Caki2 (cell line): ENCODE measurements at places on chromosomes 1 and 21.

DNA sequence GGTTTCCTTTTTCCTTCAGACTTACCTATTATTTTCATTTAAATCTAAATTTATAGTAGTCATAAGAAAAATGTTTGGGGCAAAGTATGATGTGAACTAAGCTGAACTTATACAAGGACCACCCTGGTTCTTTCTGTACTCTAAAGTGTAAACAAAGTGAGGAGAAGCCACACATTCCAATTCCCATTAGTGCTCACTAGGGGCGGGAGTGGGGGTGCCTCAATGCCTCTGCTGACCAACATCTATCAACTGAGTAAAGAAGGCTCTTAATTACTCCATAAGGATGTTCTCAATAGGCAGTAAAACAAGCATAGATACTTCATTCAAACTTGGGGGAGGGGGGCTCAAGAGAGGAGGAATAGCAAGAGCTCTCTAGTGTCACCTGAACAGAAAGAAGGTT is 151.7 kb downstream of the CDC42BPA start:
- DNase-seq: no peak

DNA sequence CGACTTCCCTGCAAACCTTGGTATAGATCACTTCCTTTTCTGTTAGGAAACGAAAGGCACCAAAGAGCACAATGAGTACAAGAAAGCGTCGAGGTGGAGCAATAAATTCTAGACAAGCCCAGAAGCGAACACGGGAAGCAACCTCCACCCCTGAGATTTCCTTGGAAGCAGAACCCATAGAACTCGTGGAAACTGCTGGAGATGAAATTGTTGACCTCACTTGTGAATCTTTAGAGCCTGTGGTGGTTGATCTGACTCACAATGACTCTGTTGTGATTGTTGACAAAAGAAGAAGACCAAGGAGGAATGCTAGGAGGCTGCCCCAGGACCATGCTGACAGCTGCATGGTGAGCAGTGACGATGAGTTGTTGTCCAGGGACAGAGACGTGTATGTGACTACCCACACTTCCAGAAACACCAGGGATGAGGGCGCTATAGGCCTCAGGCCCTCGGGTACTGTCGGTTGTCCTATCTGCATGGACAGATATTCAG is 18.5 kb downstream of the FAM89A start:
- DNase-seq: no peak

DNA sequence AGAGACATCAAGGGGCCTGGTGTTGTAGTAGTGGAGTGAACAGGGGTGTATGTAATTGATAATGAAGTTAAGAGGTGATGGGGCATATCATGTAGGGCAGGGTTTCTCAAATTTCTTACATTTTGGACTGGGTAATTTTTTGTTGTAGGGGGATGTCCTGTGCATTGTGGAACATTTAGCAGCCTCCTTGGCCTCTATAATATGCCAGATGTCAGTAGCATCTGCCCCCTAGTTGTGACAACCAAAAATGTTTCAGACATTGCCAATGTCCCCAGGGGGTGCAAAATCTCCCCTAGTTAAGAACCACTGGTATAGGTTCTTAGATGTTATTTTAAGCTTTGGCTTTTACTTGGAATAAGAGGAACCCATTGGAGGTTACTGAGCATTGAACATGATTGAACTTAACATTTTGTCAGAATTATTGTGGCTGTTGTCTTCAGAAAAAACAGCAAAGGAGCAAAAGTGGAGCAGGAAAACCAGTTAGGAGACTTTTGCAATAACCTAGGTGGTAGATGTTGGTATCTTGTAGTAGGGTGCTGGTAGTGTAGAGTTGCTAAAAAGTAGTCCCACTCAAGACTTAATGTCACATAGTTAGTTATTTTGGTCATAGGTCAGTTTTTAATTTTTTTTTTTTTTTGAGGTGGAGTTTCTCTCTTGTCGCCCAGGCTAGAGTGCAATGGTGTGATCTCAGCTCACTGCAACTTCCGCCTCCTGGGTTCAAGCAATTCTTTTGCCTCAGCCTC is 6.2 kb downstream of the ZNF326 start:
- DNase-seq: no peak

GRCh38 chr1:243413431-243414151 is 157.8 kb downstream of the SDCCAG8 start:
- no peak for DNase-seq

DNA sequence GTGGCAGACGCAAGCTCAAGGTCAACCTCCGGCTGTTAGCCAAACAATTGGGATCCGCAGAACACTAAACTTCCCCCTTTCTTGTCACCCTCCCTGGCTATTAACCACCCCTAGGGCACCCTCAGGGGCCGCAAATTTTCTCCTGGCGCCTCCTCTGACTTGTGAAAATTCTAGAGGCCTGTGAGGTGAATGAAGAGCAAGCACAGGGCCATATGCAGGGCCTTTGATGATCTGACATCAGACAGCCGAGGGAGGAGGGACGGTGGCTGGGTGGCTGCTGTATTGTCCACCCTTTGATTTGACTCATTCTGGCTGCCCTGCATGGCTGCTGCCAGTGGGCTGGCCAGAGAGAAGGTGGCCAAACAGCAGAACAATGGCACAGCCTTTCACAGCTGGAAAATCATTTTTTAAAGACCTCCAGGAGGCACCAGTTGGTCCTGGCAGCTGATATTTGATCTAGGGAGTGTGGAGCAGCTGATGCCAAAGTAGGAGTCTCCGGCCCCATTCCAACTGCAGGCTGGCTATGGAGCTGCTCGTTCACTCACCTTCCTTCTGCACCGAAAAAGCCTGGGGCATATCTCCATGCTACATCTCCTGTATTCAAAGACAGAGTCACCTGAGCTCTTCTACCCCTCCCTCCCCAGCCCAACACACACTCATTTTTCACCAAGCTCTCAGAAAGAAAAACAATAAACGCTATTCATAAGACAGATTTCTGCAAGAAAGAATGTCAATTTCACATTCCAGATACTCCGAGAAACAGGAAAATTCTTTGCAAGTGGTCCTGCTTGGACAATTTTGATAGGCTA is 44.9 kb upstream of the BARHL2 start:
- no peak for DNase-seq

DNA sequence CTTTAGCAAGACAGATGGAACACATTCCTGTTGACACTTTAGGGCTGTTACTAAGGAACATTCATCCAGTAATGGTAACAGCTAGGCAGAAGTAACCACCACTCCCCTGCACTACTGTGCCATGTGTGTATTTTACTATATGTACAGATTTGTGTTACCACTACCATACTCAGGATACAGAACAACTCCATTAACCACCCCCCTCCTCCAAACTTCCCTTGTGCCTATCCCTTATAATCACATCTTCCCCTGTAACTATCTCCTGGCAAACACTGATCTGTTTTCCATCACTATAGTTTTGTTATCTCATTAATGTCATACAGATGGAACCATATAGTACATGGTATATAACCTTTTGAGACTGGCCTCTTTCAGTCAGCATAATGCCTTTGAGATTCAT is 3.9 kb upstream of the POU2F1 start:
- no peak for DNase-seq

GRCh38 chr1:193929374-193930033 is 743.1 kb upstream of the B3GALT2 start:
- DNase-seq: no peak

DNA sequence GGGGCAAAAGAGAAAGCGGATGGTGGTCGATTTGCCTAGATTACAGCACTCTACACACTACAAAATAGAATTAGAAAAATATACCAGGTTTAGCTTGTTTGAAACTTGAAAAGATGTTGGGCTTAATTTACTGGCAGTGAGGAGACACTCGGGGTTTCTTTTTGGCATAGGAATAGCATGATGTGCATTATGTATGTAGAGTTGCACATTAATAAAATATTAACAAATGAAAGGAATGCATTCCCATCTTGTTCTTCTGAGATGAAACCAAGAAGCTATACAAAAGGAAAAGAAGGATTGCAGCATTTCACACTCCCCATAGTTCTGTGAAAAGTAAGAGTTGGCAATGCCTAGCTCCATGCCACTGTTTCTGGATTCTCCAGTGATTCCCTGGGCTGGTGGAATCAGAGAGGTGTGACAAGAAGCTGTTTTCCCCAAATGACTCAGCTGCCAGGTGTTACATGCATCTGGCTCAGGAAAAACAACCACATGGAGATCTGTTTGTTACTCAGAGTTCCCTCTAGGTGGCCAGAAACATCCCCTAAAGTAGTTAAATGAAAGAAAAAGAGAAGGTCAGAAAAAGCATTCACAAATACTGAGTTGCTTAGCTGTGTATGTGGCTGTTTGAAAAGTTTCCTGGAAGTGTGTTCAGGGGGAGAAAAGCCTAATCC is 115.6 kb downstream of the UCK2 start:
- no peak for DNase-seq

GRCh38 chr1:24304763-24305162 is 14.4 kb upstream of the GRHL3 start:
- no peak for DNase-seq

DNA sequence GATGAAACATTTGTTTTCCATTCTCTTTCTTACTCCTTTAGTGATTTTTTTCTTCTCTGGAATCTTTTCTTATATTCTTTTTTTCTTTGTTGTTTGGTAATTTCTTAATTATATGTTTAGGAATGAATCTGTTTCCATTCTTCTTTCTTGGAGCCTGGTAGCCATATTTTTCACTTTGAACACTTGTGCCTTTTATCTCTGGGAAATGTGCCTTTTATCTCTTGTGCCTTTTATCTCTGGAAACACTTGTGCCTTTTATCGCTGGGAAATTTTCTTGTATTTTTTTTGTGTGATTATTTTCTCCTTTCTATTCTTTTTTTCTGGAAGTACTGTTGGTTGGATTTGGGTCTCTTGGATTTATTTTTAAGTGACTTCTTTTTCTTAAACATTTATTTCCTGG is 118.2 kb downstream of the LEPR start:
- DNase-seq: no peak

DNA sequence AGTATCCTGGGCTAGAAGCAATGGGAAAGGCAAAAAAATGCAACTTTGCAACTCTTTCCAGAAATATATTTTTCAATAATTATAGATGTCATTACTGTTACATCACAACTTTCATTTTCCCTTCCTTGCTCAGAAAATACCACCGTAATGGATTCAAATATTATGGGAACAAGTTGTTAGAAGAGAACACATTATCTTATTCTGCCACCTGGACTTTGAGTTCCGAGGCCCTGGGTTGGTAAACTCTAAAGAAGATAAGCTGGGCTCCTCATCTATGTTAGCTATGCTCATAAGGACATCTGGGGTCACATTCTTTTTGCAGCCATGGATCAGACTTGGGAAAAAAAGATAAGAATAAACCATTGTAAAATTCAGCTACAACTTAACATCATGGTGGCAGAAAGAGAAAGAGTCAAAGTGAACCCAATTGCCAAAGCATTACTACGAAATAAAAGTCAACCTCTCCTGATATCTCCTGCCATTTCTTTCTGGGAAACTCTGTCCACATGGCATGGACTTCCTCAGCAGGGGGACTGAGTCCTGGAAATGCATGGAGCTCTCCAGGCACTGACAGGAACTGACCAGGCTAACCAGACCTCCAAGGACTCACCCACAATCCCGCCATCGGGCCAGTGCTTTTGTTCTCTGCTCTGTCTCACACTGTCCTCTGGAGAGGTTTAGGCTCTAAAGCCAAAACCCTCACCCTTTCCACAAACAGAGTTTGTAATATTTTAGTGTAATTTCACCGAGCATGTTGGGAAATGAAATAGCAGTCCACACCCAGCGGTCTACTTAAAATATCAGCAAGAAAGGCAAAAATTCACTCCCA is 499.1 kb upstream of the RUNX1 start:
- no peak for DNase-seq

DNA sequence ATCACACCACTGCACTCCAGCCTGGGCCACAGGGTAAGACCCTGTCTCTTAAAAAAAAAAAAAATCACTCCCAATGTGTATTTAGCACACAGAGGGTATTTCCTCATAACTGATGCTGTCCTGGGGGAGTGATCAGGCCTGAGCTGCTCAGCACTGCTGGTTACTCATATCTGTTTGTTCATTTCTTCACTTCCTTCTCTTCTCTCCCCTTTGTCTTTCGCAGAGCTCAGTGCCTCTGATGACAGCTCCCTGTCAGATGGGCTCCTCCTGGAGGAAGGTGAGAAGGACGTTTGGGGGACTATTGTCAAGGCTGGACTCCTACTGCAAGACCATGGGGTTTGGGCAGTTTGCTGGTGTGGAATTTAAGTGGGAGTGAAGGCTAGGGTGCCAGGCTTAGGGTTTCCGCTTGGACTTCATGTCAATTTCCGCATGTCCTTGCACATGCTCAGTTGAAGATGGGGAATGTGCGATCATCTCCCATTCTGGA is 13.0 kb downstream of the INAVA start:
- DNase-seq: no peak

DNA sequence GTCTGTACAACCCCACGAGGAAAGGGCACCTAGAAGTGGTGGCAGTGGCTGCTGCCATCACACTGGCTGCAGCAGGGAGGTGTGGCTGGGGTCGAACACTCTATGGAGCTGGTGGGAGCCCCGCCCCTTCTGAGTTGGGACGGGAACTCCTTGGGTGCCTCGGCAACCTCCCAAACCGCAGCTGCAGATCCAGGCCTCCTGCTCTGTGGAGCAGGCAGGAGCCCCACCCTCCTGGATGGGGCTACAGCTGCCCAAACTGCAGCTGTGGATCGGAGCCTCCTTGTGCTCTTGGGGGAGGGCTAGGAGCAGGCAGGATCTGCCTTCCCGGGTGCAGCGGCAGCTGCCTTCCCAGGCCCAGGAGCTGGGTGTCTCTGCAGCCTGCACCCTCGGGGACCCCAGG is 38.9 kb upstream of the TARDBP start:
- no peak for DNase-seq

DNA sequence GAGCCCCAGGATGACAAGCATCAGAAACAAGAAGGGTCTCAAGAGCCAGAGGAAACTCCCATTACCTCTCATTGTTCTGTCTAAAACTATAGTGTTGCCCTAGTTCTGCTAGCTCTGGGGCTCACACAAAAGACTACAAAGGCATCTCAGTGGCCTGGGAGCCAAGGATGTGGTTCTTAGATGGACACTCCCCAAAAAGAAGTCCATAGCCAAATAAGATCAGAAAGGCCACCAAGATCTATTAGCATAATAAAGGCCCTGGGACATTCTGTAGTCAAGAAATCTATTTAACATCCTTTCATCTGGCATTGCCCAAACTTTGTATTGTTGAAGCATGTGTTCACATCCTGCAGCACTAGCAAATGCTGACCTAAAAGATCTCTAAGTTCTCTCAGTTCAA is 99.5 kb downstream of the EDEM3 start:
- DNase-seq: no peak

DNA sequence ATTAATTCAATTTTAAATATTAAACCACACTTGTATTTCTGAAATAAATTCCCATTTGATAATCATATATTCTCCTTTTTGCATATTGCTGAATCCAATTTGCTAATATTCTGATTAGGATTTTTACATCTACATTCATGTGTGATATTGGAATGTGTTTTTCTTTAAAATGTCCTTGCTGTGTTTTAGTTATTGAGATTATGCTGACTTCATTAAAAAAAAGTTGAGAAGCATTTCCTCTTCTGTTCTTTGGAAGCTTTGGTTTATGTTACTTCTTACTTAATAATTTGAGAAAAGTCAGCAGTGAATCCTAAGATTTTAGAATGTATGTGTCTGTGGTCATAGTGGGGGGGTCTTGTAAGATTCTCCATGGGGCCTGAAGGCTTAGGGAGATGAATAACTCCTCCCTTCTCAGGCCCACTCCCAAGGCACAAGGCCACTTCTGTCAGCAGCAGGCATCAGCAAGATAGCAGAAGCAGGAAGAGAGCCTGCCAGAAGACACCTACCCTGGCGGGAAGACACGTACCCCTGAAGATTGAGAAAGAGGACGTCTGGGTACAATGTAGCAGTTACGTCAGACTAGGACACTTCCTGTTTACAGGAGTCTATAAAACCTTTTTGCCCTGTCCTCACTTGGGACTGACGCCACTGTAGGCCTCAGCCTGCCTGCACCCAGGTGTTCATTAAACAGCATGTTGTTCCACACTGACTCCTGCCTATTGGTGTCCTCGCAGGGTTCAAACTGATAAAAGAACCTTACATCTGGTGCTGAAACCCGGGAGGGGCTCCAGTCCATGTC is 56.9 kb downstream of the ODF2L start:
- DNase-seq: no peak
